Left lobe of liver (tissue), 2 donors: ENCODE measurements at places on chromosomes 11 and 22. TPM values are rescaled to one million over a fixed set of nuclear protein-coding genes. Genes with fewer than 3 reads are reported as not detected.
A peak's percentile ranks its signal among the peaks of the same experiment; 100 is the strongest.

DNA sequence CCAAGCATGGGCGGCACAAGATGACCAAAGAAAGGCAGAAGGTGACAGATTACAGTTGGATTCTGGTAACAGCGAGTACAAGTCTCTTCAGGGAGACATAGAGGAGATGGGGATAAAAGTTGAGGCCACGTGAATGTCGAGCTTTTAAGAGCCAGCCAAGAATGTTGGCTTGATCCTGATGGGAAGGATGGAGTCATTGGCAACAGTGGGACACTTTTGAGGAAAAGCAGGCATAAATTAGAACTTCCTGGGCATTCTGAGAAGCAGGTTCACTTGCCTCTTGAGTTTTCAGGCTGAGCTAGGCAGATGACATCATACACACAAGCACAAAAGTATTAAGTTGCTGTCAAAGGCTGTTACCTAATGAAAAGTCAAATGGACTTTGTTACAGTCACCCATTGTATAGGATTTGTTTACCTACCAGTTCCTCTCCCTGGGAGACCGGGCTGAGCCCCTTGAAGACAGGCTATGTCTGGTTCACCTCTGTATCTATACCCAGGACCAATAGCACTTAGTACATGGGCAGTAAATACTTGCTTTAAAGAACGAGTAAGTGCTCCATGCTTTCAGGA is 41.1 kb downstream of the TNRC6B start:
- no peak for DNase-seq

GRCh38 chr11:73389134-73389525 is 12.9 kb downstream of the RELT start:
- no peak for DNase-seq

GRCh38 chr11:67996622-67997474 is 7.0 kb downstream of the UNC93B1 start:
- peak; percentile 55 for DNase-seq

GRCh38 chr11:118102721-118103261 is 16.0 kb upstream of the SMIM35 start:
- DNase-seq, result no peak

GRCh38 chr11:75498556-75499255 is 27.0 kb downstream of the GDPD5 start:
- no peak for DNase-seq

Gene TYR
- not detected for total RNA-seq

Gene MMP12
- total RNA-seq, result not detected

Gene MAJIN
- total RNA-seq, result not detected
